Stimulated activated CD4-positive, alpha-beta T cell treated with anti-CD3 and anti-CD28 coated beads, TNF-alpha, amount 100 ng/mL, for 4 hours (primary cell): ENCODE measurements at places on chromosomes 16 and 17.
A peak's percentile ranks its signal among the peaks of the same experiment; 100 is the strongest.

- no peak for DNase-seq
Measured at GRCh38 chr16:4055748-4056147, 60.5 kb downstream of the ADCY9 start.

DNA sequence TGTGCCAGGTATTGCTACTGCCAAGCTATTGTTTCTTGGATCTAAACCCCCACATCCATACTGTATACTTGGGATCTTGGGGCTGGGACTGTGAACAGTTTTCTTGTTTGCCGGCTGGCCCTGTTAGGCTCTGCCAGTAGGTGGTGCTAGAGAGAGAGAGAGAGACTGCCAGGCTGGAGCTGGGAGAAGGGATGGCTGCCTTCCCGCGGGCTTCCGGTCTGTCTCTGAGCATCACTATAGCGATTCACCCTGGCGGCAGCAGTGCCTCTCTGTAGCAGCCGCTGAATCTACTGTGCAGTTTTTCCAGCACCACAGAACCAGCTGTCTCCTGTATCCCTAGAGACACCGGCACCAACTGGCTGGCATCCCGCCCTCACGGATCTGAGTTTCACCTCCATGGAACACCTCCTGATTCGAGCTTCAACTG, 201.2 kb downstream of the UTP18 start:
- DNase-seq = peak; percentile 10

GRCh38 chr17:50666316-50666715, 31.6 kb downstream of the ABCC3 start:
- DNase-seq = no peak

- DNase-seq = no peak
Measured at GRCh38 chr16:12801511-12802042, 2.1 kb downstream of the CPPED1 start.

GRCh38 chr16:4514606-4515005, 24.0 kb downstream of the CDIP1 start:
- DNase-seq = no peak

GRCh38 chr17:38864636-38865398, 5.0 kb upstream of the LASP1 start:
- no peak for DNase-seq

DNA sequence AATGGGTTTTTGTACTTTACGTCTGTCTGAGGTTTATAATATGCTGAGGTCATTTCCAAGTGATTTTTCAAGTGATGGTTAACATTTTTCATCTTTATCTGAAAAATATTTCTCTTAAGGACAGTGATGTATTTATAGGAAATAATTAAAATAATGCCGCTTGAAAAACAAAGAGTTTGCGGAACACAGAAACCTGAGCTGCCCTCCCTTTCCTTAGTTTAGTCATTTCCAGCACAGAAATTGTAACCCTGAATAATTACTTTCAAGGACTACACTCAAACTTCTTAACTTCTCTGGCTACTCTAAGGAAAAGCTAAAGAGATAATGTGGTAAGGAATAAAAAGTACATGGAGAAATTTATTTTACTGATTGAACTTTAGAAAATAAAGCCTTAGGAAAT, 54.6 kb downstream of the MRTFB start:
- no peak for DNase-seq

DNA sequence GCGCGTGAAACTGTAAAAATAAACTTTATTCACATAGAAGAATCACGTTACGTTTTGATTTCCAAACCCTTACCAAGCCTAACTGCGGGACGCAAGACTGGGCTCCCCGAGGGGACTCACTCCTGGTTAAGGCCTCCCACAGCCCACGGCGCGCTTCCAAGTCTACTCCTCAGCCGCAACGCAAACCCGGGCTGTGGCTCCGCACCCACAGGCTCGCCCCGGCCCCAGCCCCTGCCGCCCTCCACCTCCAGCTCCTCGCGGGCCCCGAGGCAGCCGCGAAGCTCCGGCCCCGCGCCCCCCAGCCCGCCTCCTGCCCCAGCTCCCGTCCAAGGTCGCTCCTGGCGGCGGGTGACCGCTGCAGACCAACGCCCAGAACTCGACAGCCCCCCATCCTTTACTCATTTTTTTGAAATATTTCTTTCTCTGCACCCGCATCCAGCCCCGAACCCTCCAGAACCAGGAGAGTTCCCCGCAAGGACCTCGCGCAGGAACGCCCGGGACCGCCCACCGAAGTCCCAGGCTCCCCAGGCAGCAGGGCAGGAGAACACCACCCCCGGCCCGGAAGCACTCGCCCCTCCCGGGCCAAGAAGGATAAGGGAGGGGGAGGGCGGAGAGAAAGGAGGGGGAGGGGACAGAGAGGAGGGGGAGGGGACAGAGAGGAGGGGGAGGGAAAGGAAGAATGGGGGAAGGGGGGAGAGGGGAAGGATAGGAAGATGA, 912 bp downstream of the USP22 start:
- peak; percentile 52 for DNase-seq

DNA sequence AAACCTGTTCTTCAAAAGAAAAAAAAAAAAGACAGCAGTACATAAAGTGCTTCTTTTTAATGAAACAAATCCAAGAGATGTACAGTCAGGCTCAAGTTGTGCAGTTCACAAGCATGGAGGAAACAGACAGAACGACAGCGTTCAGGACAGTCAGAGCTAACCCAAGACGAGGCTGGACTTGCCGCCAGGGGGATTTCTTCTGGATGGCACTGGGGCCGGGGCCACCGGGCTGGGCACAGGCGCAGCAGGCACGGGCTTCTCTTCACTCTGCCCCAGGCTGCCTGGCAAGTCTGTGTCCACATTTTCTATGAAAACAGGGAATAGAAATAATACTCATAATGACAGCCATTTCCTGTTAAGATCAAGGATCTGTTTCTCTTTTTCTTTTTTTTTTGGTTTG, 4.4 kb upstream of the NT5C start:
- DNase-seq = no peak

- DNase-seq = no peak
Measured at GRCh38 chr17:30000001-30000754, 58.7 kb downstream of the EFCAB5 start.

DNA sequence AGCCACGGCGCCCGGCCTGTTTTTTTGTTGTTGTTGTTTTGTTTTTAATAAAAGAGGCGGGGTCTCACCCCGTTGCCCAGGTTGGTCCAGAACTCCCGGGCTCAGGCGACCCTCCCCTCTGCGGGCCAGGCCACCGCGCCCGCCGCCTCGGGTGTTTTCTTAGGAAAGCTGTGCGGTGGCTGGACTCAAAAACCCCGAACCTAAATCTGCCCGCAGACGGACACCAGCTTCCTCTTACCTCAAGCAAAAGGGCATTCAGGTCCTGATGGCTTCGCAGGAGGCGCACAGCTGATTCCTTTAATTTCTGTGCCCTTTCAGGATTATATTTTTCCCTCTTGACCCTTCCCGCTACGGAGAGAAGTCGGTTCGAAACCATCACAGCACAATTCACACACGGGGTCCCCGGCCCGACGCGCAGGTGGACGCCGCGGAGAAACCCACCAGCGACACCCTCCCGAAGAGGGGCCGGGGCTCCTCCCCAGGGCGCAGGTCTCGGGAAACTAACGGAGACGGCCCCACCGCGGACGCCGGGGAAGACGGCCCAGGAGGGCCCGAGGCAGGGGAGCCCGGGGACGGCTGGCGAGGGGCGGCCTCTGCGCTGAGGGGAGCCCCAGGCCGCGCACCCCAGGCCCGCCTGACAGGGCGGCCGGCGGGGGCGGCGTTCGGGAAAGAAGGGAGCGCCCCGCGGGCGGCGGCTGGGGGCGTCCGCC, 653 bp downstream of the FANCA start:
- no peak for DNase-seq

DNA sequence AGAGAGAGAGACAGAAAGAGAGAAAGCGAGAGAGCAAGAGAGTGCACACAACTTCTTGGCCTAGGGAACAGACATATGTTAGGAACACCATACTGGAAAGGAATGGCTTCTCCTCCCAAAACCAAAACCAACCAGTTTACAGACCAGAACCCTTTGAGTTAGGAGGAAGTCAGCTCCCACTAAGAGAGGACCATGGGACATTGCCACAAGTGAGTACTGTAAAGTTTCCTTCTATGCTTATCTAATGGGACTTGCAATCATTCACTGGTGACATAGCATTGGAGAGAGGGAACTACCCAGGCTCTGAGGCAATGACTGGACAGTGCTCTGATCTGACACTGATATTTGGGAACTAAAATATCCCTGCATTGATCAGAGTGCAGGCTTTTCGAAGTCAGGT, 32.4 kb downstream of the TBC1D3B start:
- no peak for DNase-seq

DNA sequence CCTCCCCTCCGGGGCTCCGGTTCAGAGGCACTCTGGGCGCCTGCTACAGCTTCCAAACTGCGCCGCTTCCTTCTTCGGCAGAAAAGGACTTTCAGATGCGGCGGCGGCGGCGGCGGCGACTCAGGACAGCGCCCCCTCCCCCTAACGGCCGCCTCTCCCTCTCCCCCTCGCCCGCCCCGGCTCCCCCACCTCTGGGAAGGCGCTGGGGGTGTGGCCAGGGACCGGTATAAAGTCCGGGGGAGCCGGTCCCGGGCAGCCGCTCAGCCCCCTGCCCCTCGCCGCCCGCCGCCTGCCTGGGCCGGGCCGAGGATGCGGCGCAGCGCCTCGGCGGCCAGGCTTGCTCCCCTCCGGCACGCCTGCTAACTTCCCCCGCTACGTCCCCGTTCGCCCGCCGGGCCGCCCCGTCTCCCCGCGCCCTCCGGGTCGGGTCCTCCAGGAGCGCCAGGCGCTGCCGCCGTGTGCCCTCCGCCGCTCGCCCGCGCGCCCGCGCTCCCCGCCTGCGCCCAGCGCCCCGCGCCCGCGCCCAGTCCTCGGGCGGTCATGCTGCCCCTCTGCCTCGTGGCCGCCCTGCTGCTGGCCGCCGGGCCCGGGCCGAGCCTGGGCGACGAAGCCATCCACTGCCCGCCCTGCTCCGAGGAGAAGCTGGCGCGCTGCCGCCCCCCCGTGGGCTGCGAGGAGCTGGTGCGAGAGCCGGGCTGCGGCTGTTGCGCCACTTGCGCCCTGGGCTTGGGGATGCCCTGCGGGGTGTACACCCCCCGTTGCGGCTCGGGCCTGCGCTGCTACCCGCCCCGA, at the start of gene IGFBP4:
Gene IGFBP4 (plus strand): TSS at position 255 of the 792 bp plus-strand sequence. CDS start 286 bp downstream, at position 541.
- peak; percentile 34 for DNase-seq

GRCh38 chr16:60310846-60311445, 1576.8 kb upstream of the GOT2 start:
- DNase-seq = no peak
